NCI-H510A (cell line): ENCODE measurements at places on chromosomes 13 and 19.

GRCh38 chr19:49590971-49591730, at the start of gene PRR12:
PRR12 (plus strand) TSS chr19:49591182; CDS start chr19:49591655, 473 bp downstream.
- DNase-seq: peak; percentile 72

- DNase-seq: no peak
Measured at GRCh38 chr13:32887617-32888016, 128.6 kb upstream of the KL start.

DNA sequence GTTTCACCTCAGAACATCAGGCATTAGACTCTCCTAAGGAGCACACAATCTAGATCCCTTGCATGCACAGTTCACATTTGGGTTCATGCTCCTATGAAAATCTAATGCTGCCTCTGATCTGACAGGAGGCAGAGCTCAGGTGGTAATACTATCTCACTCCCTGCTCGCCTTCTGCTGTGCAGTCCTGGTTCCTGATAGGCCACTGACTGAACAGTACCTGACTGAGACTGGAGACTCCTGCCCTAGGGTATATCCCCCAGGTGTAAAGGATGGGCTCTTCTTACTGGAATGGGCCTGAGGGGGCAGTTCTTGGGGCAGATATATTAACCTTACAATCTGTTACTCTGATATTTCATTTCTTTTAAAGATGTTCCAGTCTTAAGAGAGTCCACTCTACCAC, 6.3 kb downstream of the OBI1 start:
- no peak for DNase-seq

- DNase-seq: peak; percentile 84
Measured at GRCh38 chr19:47243776-47244547, 12.4 kb upstream of the CCDC9 start.

GRCh38 chr13:44769686-44770085, 193.6 kb upstream of the TSC22D1 start:
- DNase-seq: no peak

GRCh38 chr13:106418556-106418955, 116.9 kb downstream of the EFNB2 start:
- no peak for DNase-seq

GRCh38 chr13:60572855-60573254, 175.8 kb downstream of the TDRD3 start:
- DNase-seq: no peak

- no peak for DNase-seq
Measured at GRCh38 chr13:30697996-30698401, 37.3 kb upstream of the ALOX5AP start.

DNA sequence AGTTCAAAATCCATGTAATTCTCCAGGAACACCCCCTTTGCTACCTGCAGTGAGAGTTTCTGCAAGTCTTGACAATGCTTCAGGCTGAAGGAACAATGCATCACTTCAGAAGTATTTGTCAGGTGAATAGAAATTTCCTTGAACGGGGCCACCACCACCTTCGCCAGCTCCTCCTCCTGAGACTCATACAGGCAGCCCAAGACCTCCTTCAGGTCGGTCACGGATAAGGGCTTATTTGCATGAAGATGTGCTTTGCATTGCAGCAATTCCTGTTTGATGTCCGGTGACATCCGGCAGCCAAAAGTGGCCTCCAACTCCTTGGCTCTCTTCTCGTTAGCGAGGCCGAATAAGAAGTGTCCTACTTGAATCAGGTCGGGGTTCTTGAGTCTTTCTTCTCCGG, 8.4 kb downstream of the NLRP7 start:
- DNase-seq: no peak

- no peak for DNase-seq
Measured at GRCh38 chr19:2341244-2341751, 12.8 kb downstream of the SPPL2B start.

GRCh38 chr13:73767747-73768315, 366.4 kb downstream of the KLF12 start:
- DNase-seq: no peak

DNA sequence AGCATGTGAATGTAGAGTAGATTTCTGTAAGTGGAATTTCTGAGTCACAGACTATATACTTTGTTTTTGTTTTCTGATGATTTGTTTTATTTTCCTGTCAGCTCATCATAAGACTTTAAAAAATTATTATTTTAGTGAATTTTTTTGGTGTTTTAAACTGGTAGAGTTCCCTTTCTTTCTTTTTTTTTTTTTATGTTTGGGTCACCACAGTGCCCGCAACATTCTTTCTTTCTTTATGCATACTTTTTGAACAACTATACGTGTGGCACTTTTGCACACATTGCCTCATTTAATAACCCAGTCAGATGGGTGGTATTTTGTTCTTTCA, 46.0 kb downstream of the WDFY2 start:
- no peak for DNase-seq

DNA sequence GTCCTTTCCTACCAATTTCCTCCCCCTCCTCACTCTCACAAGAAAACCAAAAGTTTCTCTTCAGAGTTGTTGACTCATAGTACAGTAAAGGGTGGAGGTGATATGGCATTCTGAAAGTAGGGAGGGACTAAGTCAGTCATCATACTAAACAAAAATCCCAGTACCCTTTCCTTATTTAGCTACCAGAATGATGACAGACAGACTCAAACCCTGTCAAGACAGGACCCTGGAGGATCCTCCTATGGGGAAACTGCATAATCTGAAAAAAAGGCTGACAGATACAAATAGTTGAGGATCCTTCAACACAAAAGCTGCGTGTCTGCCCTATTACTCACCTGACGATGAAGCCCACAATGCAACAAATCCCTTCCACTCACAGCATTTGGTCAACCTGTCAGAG, 55.5 kb downstream of the CYSLTR2 start:
- no peak for DNase-seq

GRCh38 chr19:1961000-1961883, 20.3 kb downstream of the CSNK1G2 start:
- no peak for DNase-seq

DNA sequence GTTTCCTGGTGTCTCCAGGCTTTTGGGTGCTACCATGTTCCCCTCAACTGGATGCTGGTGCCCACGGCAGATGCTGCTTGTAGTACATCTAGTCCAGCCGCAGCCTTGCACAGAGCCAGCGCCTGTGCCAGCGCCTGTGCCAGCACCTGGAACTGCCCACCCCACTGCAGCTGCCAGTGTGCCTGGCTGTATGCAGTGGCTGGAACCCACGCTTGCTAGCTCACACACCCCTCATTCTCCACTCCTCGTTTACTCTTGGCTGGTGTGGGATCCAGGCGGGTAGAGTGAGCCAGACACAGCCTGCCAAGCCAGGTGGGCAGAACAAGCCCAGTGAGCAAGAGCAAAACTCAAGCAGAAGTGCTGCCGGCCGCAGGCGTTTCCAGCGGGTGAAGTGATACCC, 428.6 kb downstream of the SLITRK1 start:
- DNase-seq: no peak
